Fibroblast of pulmonary artery (primary cell): ENCODE measurements at places on chromosomes 12 and 14.
A peak's percentile ranks its signal among the peaks of the same experiment; 100 is the strongest.

GRCh38 chr14:104112113-104112505 lies 26.3 kb upstream of the KIF26A start:
- DNase-seq, result no peak

- DNase-seq, result no peak
These were observed 15.8 kb downstream of the KRT7 start for GRCh38 chr12:52248541-52249461.

- DNase-seq, result no peak
These were observed 248.7 kb downstream of the TTC6 start for GRCh38 chr14:37843954-37844607.

DNA sequence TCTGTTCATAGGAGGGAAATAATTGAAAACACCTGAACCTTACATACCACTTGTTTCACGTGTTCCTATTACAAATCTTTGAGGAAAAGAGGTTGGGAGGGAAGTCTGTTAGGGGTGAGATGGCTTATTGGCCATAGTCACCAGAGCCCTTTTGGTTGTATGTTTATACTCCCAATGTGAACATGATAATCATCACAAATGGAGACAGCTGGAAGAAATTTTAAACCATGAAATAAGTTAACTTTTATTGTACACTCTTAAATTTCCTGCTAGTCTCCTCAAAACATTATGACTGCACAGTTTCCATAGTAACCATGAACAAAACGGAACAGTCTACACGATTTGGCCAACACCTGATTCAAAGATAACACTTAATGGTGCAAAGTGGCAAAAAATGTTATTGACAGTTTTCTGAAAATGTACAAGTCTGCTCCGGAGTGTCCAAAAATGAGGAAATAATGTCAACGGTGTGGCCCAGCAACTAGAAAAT lies 56.9 kb downstream of the LMNTD1 start:
- peak; percentile 18 for DNase-seq

DNA sequence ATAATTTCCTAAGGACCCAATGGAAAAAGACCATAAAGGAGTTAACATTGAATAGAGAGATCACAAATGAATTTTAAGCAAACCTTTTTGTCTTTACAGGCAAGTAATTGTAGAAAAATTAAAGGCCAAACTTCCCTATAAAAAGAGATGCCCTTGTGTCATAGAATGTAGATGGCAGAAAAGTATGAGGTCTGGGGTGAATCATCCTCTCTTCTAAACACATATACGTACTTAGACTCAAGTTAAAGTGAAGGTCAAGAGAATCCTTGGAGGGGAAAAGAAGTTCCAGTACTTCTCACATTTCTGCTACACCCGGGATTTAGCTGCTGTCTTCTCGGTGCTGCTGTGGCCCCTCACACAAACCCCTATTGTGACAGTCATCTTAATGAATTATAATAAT lies 116.2 kb upstream of the ARID2 start:
- DNase-seq, result peak; percentile 34

DNA sequence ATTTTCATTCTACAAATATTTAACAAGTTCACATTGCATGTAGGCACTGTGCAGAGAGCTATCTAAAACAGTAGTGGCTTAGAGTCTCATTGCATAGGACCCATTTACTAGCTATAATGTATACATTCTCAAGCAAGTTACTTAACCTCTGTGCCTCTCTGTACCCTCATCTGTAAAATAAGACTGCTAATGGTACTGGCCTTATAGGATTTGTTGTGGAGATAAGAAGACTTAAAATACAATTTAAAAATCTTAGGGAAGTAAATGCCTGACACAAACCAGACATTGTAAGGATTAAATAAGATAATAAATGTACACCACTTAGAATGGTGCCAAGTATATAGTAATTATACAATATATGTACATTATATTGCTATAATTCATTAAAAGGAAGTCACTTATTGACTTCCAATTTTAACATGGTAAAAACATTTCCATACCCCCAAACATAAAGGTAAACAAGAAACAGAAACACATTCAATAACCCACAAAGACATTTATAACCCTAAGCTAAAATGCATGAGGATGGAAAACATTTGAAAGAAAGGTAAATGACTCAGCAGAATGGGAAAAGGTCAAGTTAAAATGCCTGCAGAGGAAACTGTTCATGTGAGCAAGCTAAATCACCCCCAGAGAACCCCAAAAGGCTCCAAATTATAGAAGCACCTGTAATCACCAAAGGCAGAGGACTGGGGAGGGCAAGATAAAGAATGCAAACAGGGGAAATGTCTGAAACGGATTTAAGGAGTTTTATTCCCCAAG lies 30.8 kb downstream of the RPS6KA5 start:
- no peak for DNase-seq

GRCh38 chr14:63088865-63089264 lies 43.6 kb upstream of the KCNH5 start:
- DNase-seq, result no peak

DNA sequence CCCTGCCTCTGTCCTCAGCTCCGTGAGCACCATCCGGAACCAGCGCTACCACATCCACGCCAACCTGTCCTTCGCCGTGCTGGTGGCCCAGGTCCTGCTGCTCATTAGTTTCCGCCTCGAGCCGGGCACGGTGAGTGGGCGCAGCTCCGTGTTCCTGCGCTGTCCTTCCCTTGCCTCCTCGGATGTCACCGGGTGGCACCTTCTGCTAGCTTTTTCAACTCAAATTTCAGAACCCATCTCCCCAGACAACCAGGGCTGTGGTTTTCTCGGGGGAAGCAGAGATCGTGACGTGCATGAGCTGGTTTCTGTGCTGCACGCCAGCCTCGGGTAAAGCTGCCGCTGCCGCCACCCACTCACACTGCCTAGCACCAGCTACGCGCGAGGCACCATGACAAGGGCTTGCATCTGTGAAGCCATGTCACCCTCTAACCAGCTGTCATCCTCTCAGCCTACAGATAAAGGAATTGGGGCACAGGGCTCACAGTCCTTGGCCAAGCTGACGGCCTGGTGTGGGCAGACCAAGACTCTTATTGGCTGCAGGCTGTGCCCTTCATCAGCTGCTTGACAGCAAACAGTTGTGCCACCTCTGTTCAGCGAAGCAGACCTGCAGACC lies 152.1 kb downstream of the ADGRD1 start:
- no peak for DNase-seq

GRCh38 chr14:93295541-93296220 lies 37.2 kb downstream of the BTBD7 start:
- DNase-seq, result no peak

GRCh38 chr12:42129595-42130204 lies 15.0 kb downstream of the GXYLT1 start:
- peak; percentile 83 for DNase-seq

DNA sequence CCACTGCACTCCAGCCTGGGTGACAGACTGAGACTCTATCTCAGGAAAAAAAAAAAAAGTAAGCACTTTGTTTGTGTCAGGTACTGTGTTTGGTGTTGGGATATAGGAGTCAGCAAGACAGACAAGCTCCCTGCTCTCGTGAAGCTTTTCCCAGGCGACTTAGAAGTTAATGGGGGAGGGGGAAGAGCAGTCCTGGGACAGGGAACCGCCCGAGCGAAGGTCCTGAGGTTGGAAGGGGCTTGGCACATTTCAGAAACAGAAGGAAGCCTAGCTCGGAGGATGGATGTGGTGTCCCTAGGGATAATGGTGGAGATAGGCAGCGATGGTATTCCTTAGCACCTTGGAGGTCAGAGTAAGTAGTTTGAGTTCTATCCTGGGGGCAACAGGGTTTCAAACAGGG lies 8.5 kb upstream of the COX6A1 start:
- no peak for DNase-seq

- DNase-seq, result peak; percentile 88
These were observed 6.9 kb upstream of the ADCY6 start for GRCh38 chr12:48795550-48796455.

GRCh38 chr14:106372870-106373652 lies 846.7 kb downstream of the TMEM121 start:
- no peak for DNase-seq

- DNase-seq, result no peak
These were observed 7.6 kb upstream of the VASH1 start for GRCh38 chr14:76753541-76754198.

- DNase-seq, result no peak
These were observed 597 bp downstream of the RNF31 start for GRCh38 chr14:24147761-24148428.

- DNase-seq, result no peak
These were observed 76.7 kb upstream of the SCAF11 start for GRCh38 chr12:46067094-46067493.

GRCh38 chr12:40110586-40110985 lies 4.7 kb upstream of the SLC2A13 start:
- no peak for DNase-seq

GRCh38 chr14:101927859-101928258 lies 36.5 kb upstream of the DYNC1H1 start:
- DNase-seq, result peak; percentile 97

DNA sequence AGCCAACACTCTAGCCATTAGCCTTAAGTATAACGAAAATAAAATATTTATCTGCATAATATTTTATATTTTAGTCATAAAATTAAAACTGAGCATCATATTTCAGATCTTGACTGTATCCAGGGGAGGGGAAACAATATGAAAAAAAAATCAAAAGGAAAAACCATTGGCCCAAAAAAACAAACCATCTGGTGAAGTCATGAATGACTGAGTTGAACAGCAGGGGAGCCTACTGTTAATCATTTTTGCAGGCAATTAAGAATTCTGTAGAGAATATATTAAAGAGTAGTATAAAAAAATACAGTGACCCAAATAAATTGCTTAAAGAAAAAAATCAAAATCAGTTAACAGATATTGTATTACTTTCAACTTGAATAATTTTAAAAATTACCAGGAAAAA lies 224.8 kb downstream of the C12orf50 start:
- no peak for DNase-seq

- DNase-seq, result no peak
These were observed 366.3 kb upstream of the GARIN6 start for GRCh38 chr12:99281277-99281676.

DNA sequence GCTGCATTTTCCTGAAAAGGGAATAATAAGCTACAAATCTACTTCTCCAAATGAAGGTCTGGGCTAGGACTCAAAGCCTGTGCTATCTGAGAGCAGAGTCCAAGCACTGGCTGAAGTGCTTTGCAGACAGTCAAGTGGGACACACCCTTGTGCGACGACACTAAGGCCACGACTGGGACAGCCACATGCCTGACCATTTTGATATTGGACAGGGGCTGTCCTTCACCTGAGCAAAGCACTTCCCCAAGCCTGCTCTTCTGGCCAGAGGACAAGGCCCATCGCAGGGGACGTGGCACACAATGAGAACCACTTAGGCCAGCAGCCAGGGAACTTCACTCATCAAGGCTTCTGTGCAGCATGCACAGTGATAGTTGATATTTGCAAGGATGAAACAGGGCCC lies 71.4 kb downstream of the RBM19 start:
- no peak for DNase-seq

DNA sequence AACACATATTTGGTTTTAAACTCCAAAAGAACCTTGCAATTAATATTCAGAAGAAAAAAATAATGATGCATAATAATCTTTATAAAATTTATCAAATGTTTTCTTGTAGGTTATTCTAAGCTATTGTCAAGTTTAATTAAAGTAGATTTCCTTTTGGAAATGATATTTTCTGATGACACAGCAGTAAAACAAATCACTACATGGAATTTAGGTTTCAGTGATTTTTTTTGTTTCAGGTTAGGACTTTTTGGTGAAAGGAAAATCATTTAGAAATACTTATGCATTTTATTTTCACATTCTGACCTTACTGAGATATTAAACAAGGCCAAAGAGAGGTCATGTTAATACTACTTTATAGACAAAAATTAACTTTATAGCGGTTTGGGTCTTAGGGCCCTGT lies 1067.2 kb downstream of the TMTC2 start:
- DNase-seq, result no peak

GRCh38 chr14:55910601-55911243 lies 207.5 kb upstream of the PELI2 start:
- DNase-seq, result no peak

GRCh38 chr12:14962153-14962539 lies 745 bp upstream of the ARHGDIB start:
- no peak for DNase-seq

GRCh38 chr12:64650762-64651161 lies 40.5 kb downstream of the RASSF3 start:
- DNase-seq, result no peak

- DNase-seq, result no peak
These were observed 127.5 kb downstream of the MED13L start for GRCh38 chr12:116150001-116150400.

DNA sequence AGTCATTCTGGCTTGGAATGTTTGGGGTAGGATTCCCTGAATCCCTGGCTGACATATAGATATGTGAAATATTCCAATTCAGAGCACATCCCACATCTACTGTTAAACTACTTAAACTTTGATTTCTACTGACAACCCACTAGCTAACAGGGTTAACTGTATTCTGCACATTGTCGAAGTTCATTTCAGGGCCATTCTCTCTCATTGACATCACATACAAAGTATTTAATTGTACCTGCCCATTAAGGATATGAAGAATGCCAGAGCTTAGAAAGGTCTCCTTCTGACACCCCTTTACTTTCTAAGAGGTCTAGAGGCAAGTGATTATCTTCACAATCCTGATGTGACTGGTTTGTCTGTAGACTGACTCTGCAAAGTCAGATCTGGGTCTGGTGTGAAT lies 2.8 kb upstream of the DCN start:
- no peak for DNase-seq

DNA sequence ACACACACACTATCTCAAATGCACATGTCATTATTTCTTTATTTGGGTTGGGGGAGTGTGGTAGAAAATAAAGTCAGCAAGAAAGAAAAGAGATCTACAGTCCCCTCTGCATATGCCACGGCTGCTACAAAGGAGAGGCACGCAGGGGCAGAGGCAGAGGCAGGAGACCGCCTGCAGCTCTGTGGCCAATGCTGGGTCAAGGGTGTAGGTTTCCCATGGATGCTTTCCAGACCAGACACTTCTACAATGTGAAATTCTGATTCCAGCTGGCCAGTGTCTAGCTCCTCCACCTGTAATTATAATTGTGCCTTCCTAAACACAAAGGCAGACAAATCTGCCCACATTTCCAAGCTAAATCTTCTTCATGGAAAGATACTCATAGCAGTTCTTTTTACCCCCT lies 19.2 kb downstream of the VPS37B start:
- no peak for DNase-seq

DNA sequence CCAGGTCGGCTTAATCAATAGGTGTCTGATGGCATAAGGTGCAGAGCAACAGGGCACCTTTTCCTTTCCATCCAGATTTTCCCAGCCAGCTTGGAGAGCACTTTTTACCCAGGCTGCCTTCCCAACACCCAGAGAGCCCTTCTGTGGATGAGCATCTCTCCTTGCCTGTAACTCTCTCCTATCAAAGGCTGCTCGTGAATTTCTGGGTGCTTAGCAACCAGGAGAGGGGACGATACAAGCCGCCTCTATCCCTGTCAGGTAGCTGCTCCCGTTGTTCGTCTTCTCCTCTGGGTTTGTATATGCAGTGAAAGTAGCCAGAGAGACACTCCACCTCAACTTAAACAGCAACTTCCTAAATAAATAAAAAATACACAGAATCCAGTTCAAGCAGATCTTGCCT lies 124.2 kb downstream of the CACNA1C start:
- DNase-seq, result no peak
